ENCODE measurements at places on chromosomes 6 and 20.

DNA sequence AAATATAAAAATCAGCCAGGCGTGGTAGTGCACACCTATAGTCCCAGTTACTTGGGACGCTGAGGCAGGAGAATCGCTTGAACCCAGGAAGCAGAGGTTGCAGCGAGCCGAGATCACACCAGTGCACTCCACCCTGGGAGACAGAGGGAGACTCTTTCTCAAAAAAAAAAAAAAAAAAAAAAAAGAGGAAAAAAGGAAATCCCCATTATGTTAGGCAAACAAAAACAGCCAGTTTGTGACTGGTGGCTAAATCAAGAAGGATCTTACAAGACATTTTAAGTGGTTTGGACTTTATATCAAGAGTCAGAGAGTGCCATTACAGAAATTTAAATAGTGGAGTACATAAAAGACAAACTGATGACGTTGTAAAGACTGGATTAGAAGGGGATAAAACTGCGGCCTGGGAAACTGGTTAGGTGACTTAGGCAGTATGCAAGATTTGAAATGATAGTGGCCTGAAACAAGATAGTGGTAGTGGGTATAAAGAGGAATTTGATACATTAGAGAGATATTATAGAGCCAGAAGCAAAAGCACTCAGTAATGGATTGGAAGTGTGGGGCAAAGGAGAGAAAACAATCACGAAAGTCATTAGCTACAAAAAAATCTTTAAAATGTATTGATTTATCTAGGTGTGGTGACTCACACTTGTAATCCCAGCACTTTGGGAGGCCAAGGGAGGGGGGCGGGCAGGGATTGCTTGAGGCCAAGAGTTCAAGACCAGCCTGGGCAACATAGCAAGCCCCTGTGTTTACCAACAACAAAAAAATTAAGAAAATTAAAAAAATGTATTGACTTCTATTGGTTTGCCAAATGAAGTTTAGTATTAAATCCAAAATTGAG, 1.7 kb upstream of the MYO6 start:
- DNase-seq = no peak

- DNase-seq = no peak
Measured at GRCh38 chr6:88220493-88220892, 54.3 kb upstream of the CNR1 start.

DNA sequence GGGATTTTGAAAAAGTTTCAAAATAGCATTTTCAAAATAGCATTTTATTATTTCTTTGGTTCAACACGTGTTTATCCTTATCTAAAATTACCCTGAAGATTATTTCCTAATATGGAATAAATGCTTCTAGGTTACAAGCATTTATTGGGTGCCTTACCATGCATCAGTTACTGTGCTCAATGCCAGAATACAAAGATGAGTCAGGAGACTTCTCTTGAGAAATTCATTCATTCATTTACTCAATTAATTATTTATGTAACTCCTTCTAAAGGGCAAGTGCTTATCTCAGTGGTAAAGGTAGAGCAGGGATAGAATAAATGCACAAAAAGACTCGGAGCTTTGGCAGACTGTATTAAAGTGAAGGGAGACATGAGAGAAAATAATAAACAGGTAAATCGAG, 150.1 kb upstream of the PDE7B start:
- no peak for DNase-seq

GRCh38 chr6:133671376-133671775, 217.5 kb upstream of the TCF21 start:
- no peak for DNase-seq

DNA sequence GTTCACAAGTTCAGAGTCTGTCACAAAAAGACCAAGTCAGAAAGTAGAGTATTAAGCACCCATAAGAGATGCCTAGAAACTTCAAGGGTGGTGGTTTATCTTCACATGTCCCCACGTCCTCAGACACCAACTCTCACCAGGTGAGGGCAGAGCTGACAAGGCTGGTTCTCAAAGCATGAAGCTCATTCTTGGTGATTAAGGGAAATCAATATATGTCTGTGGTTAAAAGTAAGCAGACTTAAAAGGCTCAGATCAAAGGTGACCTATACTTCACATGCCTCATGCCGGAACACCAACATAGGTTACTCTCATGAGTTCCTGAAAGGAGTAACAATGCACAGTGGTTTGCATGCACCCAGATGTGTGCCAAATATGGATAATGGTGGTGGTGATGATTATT, 27.0 kb downstream of the IL17A start:
- DNase-seq = no peak

GRCh38 chr20:38842026-38842425, 36.5 kb downstream of the PPP1R16B start:
- DNase-seq = no peak

GRCh38 chr6:143586557-143586956, 75.0 kb upstream of the FUCA2 start:
- DNase-seq = no peak

- DNase-seq = no peak
Measured at GRCh38 chr6:144344646-144345045, 59.5 kb downstream of the UTRN start.

DNA sequence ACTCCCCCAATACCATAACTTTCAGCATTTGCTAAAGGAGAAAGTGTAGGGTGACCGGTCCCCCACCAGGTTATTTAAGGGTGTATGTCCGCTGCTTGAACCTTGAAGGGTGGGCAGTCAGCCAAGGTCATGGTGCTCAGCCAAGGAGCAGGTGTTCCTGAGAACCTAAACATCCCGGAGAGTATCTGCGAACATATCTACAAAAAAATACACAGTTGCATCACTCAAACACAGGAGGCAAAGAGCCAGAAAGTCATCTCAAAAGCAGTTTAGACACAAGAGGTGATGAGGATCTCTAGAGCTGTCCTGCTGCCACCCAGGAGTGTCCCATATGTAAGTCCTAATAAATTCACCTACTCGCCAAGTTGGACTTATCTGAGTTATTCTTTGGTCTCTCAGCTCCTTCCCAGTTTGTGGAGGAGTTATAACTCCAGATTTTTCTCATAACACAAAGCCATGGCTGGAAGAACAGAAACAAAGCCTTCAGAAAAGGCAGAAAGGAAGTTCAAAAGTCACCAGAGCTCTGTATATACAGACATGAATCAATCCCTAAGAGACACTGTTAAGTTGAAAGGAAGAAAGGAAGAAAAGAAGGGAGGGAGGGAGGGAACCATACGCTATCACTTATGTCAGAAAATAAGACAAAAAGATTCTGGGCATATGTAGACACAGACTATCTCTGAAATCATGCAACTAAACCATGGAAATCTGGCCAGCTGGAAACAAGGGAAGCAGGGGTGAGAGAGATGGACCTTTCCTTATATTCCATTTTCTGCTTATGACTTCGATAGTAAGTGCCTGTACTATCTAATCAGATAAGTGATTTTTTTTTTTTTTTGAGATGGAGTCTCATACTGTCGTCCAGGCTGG, 11.3 kb downstream of the MBOAT1 start:
- DNase-seq = no peak

DNA sequence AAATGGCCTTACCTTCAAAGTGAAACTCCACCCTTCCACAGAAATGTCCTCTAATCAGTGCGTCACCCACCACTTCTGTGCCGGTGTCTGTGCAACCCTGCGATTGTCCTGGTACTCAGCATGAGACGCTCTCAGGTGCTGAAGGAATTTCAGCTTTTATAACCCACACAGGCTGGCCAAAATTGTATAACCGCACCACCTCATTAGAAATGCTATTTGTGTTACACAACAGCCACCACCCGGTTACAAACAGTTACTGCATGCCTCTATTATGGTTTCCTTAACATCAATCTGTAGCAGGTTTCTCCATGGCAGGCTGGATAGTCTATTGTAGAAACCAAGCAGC, 51.5 kb downstream of the SLC23A2 start:
- no peak for DNase-seq

DNA sequence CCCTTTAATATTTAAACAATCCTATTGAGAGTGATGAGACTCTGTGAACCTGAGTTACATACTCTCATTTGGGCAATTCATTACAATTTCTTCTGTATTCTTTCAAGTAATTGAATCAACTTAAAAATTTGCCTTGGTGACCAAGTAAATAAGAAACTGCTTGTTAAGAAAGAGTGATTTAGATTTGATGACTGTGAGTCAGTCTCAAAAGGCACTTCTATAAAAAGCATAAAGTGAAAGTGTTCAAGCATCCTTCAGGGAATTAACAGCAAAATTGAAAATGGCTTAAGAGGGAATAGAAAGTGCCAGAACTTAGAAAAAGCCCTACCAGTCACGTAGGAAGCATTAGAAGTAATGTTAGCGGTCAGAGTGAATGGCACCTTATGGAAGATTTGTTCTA, 654.7 kb downstream of the EPM2A start:
- peak; percentile 6 for DNase-seq

DNA sequence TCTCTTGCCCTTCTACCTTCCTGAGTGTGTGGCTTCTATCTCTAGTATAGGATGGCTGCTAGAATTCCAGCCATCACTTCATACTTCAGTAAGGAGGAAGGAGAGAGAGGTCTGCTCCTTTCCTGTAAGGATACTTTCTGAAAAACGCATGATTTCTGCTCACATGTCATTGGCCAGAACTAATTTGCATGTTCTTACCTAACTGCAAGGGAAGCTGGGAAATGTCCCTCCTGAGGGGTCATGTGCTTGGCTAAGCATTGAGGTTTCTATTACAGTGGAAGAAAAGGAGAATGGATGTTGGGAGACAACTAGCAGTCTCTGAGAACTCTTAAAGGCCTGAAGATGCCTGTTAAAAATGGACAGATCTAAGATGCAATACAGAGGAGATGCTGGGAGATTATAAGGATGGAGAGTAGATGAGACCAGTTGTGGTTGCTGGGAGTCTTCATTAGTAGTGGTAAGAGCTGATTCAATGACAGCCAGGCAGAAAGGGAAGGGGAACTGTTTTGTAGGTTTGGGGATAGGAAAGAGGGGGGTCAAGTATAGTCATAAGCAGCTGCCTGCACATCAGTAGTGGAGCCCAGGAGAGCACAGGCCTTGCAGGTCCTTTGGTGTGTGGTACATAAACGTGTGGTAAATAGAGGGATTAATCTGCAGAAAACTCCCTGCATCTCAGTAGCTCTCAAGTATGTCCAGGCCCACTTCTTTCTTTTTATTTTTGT, 20.2 kb downstream of the CDS2 start:
- DNase-seq = no peak

- DNase-seq = no peak
Measured at GRCh38 chr6:110786696-110787095, 28.6 kb downstream of the CDK19 start.

DNA sequence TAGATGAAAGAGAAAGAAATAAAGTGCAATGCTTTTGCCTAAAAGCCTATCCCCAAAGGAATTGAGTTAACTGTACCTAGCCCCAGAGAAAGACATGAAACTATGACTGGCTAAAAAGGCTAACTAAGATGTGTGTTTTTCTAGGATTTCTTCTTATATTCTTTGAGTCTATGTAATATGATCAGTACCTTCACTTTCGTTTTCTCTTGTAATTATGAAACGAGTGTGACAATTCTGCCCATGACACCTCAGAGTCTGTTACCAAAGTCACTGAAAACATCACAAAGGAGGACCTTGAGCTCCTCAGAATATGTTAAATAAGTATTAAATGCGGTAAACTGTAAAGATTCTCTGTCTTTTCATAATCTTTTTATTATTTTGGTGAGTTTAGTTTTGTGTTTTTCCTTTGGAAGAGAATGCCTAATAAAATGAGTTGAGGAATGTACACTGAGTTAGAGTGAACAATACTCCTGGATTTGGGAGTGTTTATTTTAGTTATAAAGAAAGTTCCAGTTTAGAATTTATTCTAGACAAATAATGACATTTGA, 141.3 kb downstream of the FUT9 start:
- no peak for DNase-seq

DNA sequence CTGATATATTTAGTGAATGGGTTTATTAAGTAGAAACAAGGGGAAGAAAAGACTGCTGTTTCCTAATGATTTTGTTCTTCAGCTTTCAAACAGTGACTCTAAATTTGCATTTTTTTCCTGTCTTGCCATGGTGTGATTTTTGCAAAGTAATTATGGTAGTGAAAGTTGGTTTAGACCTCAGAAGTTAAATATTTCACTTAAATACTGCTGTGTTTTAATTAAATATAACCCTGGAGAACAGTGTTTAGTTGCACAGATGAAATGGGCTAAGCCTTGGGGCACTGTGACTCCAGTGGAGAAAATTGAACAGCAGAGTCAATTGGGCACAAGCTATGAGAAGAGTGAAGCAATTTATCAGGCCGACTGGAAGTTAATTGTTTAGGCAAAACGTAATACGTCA, 111.1 kb upstream of the MCHR2 start:
- no peak for DNase-seq

DNA sequence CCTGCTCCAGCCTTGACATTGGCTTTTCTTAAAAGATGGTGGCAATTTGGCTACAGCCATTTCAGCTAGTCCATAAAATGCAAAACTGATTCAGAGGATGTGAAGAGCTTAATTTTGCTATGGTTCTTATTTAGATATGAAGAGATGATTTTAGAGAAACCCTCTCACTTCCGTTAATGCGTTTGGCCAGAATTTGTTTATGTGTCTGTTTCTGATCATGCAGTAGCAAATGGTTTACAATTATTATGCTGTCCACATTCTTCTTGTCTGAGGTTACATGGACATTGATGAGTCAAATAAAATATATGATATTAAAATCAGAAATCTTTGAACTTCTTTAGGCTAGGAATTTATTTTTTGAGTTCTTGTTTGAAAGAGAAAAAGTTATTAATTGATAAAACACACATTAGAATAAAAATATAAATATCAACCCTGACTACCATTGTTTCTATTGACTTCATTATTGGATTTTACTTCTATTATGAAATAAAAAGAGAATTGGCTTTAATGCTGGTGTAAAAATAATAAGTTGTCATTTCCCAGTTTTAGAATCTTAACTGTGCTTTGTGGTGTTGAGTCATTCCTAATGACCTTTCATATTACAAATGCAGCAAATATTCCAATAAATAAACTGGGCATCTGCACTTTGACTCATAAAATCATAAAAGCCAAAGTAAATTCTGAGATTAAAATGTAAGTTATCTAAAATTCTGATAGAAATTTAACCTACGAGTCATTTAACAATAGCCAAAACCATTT, 1286.0 kb upstream of the GJE1 start:
- no peak for DNase-seq

GRCh38 chr20:24766826-24767622, 182.0 kb upstream of the CST7 start:
- DNase-seq = no peak

DNA sequence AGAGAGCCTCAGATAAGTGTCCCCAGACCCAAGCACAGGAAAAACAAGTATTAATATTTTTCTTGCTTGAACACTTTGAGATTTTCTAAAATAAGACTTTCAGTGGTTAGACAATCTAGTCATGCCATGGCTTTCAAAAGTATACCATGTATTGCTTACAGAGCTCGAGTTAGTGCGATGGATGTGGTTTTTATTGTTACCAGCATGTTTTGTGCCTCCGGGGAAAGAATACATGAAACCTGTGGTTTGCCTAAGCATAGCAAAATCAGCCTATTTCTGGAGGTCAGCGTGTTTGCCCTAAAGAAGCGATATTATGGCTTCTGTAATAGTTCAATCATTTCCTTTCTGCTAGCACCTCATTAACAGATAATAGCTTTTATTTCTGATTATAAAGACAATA, 21.6 kb downstream of the RIN2 start:
- DNase-seq = no peak
